ENCODE measurements at places on chromosomes 13 and 19.

DNA sequence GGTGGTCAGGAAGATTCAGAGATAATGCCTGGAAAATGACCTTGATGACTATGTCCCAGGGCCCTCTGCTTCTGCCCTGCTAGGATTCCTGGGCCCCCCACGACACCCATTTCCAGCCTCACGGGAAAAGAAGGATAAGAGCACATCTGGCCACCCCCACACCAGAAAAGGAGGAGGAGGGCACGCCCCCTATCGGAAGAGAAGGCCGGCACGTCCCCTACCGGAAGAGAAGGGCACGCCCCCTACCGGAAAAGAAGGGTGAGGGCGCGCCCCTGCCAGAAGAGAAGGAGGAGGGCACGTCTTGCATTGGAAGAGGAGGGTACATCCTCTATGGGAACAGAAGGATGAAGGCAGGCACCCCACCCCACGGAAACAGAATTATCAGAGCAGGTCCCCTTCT, 84.3 kb downstream of the IER2 start:
- peak; percentile 49 for DNase-seq

DNA sequence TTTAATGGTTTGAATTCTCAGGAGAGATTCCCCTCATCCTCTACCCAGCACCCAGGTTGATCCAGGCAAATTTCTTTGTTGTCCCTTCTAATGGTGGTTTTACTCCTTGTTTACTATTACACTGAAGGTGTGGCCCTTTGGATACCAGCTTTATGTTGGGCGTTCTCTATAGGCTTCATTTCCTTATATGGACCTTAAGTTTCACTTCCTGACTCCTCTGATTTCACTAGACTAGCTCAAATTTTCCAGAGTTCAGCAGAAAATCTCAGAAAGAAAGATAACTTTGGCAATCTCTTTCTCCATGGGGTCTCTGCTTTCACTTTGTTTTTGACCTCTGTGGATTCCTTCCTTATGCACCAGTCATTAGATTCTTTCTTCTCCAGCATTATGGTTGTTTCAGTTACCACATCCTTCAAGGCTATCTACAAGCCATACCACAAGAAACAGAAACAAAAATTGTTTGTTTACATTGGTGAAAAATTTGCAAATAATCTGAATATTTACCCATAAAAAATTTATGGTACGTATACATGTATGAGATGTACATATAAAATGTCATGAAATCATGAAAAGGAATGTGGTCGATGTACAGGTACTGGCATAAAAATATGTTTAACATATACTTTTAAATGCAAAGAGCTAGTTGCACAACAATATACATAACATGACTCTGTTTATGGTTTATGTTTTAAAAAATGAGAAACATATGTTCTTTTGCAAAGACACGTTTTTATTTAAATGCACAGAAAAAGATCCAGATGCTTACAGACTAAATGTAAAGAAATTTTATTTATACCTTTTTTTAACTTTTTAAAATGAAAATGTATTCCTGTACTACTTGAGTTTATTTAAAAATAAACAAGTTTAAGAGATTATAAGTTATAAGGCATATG, 212.6 kb downstream of the LACC1 start:
- DNase-seq = no peak

DNA sequence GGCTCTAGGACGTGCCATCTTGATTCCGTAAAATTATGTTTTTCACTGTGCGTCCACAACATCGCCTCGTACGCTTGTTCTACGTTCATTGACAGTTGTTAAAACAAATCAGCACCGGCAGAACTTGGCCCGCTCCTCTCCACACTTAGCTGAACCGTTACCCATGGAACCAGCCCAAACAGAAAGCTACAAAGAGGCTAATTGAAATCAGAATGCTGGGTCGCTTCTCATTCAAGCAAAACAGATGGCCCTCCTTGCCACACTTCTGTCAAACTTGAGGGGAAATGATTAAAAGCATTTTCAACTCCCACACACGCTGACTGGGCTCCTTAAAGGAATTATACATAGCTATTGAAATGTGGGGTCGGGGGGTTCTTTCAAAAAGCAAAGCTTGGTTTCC, 71.6 kb downstream of the TM9SF2 start:
- DNase-seq = no peak

GRCh38 chr13:30615866-30616541, 1.7 kb upstream of the USPL1 start:
- peak; percentile 40 for DNase-seq

DNA sequence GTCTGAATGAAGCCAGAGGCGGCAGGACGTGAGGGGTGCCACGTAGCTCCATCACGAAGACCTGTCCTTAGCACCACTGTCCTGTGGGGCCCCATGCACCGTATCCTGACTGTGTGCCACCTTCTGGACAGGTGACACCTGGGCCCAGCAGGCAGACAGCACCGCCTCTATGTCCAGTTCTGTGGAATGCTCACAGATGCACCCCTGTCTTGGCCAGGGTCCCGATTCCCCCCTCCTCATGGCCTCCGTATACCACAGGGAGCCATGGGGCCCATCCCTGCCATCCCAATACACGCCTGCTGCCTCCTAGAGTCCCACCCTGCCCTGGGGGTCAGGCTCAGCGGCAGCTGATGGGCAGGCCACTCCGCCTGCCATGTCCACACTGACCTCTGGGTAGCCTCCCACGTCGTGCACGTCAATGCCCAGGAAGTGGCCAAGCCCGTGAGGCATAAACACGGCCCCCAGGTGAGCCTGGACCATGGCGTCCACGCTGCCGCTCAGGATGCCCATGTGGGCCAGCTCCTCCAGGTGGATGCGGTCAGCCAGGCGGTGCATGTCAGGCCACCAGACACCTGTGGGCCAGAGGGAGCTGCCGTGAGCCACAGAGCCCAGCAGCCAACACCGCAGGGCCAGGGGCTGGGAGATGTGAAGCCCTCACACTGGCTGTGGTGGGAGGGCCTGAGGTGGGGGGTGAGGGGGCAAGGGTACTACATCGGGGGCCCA, 17.6 kb downstream of the CEBPG start:
- no peak for DNase-seq

- no peak for DNase-seq
These were observed 482.3 kb upstream of the ZNF507 start for GRCh38 chr19:31863122-31863521.

GRCh38 chr19:17296273-17296672, 7.0 kb downstream of the ABHD8 start:
- DNase-seq = no peak

DNA sequence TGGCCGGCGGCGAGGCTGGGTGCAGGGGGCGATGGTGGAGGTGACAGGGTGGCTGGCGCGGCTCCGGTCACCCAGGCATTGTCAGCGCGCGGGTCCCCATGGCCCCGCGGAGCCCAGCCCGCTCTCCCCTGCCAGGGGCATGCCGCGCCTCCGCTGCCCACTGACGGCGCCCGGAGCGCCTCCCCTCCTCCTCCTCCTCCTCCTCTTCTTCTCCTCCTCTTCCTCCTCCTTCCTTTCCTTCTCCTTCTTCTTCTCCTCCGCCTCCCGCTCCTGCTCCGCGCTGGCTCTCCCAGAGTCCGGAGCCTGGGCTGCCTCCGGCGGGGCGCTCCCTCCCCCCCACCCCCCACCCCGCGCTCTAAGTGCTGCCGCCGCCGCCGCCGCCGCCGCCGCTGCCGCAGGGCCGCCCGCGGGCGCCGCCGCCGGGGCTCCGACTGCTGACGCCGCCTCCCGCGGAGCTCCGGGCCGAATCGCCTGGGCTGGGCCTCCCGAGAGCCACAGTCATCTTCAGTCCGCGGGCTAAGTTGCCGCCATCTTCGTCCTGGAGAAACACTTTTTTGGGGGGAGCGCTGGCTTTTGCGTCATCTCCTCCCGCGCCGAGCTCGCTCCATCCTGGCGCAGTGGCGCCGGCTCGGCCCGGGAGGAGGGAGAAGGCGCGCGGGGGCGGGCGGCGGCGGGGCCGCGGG, 348.3 kb downstream of the LIG4 start:
- DNase-seq = no peak

DNA sequence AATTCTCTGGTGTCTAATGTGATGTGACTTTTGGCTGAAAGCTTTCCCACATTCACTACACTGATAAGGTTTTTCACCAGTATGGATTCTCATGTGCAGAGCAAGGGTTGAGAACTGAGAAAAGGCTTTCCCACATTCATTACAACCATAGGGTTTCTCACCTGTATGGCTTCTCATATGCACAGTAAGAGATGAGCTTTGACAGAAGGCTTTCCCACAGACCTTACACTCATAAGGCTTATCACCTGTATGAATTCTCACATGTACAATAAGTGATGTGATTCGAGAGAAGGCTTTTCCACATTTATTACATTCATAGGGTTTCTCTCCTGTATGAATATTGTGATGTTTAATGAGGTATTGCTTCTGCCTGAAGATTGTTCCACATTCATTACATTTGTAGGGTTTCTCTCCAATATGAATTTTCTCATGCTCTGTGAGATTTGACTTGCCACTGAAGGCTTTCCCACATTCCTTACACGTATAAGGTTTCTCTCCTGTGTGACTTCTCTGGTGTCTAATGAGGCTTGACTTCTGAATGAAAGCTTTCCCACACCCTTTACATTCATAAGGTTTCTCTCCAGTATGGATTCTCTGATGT, 14.0 kb downstream of the ZNF260 start:
- DNase-seq = no peak

GRCh38 chr19:33532859-33533460, 11.4 kb upstream of the PEPD start:
- DNase-seq = no peak
